T-helper 17 cell (primary cell): ENCODE measurements at places on chromosomes 11 and 22.

GRCh38 chr11:118088531-118088930 lies 1.8 kb upstream of the SMIM35 start:
- no peak for DNase-seq

GRCh38 chr22:44701187-44701790 lies 715 bp upstream of the PRR5 start:
- no peak for DNase-seq

- no peak for DNase-seq
Observed at GRCh38 chr11:77193911-77194830, 66.1 kb downstream of the MYO7A start.

- DNase-seq = no peak
Observed at GRCh38 chr22:23058481-23059283, 11.6 kb upstream of the GNAZ start.

DNA sequence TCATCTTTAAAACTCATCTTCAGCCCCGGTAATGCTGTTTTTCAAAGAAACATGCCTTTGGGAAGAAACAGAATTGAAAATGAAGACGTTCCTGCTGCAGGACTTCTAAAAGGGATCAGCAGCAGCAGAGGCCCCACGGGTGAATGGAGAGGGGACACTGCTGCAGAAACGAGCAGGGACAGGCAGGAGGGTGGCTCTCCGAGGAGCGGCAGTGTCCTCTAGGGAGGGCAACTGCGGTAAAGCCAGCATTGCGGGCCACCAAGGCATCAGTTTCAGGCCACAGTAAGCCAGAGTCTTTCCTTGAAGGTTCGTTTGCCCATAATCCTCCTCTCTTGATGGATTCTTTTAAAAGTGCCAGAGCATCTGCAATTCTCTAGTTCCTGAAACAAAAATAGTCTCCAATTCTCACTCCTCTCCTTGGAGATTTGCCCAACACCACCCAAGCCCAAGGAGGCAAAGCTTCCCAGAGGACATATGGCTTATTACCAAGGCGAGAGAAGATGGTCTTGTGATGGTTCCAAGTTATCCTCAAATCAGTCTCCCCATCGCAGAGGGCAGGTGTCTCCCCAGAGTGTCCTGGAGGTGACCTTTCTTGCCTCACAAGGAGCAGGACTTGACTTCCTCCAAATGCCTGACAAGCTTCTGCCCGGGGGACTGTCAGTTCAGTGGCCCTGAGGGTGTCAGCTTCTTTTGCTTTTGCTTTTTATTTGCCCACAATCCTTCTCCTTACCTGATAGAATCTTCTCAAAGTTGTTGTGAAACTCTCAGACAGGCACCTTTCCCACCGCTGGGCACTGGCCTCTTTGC lies 341.1 kb upstream of the B3GAT1 start:
- DNase-seq = no peak

DNA sequence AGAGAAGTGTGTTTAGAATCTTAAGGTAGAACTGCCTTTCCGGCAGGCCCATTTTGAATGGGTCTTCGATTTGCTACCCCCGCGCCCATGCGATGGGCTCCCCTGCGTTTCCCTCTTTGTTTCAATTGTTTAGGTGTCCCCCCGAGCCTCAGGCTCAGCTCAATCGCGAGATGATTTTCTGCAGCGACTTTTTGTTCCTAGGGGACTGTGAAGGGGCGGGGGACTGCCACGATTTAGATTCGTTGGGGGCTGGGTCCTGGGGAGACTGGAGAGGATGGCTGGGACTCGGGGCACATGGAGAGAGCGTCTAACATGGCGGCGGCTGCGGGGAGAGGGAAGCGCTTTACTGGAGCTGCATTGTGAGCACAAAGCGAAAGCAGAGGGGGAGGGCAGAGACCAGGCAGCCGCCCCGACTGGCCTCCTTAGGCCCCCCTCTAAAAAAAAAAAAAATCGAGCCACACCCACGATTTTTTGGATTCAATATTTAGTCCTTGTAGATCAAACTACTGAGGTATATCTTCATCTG lies 1.7 kb downstream of the CAPRIN1 start:
- DNase-seq = peak; percentile 58

DNA sequence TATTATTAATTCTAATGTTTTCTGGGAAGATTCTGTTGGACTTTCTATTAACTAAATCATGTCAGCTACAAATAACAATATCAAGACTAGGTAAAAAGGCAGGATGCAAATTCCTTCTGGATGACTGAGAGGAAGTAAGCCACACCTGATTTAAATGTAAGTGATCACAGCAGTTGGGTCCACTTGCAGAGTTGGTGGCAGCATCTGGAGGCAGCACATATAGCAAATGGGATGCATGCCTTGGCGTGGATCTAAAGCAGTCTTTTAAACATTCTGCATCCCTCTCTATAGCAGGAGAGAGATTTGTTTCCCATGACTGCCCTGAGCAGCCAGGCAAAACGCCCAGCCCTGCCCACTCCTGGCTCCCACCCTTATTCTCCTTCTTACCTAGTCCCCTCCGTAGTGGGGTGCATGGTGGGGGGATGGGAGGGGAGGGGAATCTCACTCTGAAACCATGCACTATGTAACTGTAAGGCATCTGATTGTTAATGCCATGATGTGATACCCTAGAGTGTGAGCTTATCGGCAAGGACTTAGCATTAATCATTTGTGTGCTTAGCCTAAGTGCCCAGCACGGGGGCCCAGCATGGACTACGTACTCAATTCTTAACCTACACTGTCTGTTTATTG lies 130.3 kb downstream of the EFCAB6 start:
- no peak for DNase-seq

- no peak for DNase-seq
Observed at GRCh38 chr22:36640106-36640672, 63.4 kb downstream of the CACNG2 start.

DNA sequence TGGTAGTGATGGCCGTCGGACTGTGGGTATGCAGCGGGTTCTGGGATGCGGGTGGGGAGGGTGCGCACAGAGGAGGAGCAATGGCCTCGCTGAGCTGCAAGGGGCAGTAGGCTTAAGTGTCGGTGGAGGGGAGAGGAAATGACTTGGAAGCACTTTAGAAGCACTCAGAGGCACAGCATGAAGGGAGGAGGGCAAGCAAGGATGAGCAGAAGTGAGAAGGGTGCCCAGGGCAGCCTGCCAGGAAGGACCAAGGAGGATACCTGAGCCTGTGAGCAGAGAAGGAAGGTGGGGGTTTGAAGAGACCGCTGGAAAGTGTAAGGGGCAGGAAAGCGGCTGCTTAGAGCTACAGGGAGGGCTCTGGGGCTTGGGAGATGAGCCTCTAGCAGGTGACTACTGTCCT lies 330 bp downstream of the SLC5A1 start:
- no peak for DNase-seq

- DNase-seq = no peak
Observed at GRCh38 chr11:109745996-109746625, 324.1 kb downstream of the C11orf87 start.
